ENCODE measurements at places on chromosomes 13 and 19. TPM values are rescaled to one million over a fixed set of nuclear protein-coding genes. Genes with fewer than 3 reads are reported as not detected.

GRCh38 chr13:41222259-41222852 is 28.0 kb upstream of the KBTBD7 start:
- DNase-seq, result peak; percentile 58

GRCh38 chr19:50909240-50910070 is 1.7 kb downstream of the KLK4 start:
- no peak for DNase-seq

GRCh38 chr19:31671411-31672035 is 322.3 kb upstream of the TSHZ3 start:
- no peak for DNase-seq

- DNase-seq, result no peak
Measured at GRCh38 chr13:98203646-98204326, 26.7 kb upstream of the RNF113B start.

Gene ZNF443
- 3.5 TPM for total RNA-seq

DNA sequence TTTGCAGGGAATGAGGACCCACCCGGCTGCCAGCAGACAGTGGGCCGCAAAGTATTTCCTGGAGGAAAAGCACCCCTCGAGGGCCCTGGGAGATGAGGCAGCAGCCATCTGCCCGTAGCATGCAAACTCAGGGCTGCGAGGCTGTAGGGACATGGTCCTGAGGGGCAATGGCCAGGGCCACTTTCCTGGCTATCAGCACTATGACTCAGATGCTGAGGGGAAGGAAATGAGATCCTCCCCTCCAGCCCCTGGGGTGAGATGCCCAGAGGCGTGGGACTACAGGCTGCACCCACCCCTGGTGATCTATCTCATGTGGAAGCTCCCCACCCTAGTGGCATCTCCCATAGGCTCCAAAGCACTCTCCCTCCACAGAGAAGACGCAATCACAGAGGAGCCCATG is 80.1 kb downstream of the SLC7A1 start:
- no peak for DNase-seq

Gene FUT1
- under 0.01 TPM for total RNA-seq

Gene PSG11
- total RNA-seq, result not detected

Gene CLEC4M
- total RNA-seq, result not detected

Gene ADM5
- total RNA-seq, result under 0.01 TPM

Gene SLC25A41
- not detected for total RNA-seq

Measured in fibroblast of villous mesenchyme (primary cell).